ENCODE measurements at places on chromosomes 5 and 9.

DNA sequence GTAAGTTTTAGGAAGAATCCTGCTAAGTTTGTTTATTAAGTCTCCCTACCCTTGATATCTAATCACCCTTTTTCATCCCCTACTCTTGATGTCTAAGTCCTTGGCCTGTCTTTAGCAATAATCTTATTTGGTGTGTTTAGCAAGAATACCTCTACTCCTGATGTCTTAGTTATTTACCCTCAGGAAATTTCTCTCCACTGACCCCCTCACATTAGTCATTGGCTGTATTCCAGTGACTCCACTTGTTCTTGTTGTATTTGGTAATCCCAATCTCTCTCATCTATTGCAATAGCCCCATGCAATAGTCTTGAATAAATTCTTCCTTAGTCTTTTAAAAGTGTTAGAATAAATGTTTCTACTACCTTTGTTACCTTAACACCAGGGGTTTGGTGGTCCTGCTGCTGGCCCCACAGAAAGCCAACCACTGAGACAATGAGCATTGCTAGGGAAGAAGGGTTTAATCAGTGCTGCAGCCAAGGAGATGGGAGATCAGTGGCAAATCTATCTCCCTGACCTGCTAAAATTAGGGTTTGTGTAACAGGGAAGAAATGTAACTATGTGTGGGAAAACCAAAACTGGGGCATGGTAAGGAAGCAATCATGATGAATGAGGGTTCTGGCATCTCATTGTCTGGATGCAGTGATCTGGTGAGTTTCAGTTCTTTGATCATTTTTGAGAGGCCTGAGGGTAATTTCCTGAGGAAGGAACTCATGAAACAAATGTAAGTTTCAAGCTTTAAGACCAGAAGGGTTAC lies 236.4 kb upstream of the DAB2 start:
- no peak for DNase-seq

GRCh38 chr9:908536-909205 lies 67.2 kb downstream of the DMRT1 start:
- no peak for DNase-seq

DNA sequence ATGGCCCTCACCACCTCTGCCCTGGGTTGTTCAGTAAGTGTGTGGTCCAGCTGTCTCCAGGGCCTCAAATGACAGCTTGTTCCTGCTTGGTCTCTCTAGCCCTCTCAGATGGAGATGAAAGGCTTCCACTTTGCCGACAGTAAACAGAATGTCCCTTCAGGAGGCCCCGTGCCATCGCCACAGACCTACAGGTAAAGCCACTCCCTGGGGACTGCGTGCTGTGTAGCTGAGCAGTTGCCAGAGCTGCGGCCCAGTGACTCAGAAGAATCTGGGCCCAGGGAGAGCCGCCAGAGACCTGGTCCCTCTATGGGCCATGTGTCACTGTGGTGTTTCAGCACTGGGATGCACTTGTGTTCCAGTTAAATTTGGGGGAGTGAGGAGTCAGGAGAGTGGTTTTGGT lies 10.6 kb upstream of the POMT1 start:
- DNase-seq: no peak

GRCh38 chr5:50923768-50924494 lies 257.5 kb downstream of the PARP8 start:
- no peak for DNase-seq

GRCh38 chr9:30120666-30121065 lies 2263.8 kb upstream of the ACO1 start:
- DNase-seq: no peak
